ENCODE measurements at places on chromosomes 7 and 10.

DNA sequence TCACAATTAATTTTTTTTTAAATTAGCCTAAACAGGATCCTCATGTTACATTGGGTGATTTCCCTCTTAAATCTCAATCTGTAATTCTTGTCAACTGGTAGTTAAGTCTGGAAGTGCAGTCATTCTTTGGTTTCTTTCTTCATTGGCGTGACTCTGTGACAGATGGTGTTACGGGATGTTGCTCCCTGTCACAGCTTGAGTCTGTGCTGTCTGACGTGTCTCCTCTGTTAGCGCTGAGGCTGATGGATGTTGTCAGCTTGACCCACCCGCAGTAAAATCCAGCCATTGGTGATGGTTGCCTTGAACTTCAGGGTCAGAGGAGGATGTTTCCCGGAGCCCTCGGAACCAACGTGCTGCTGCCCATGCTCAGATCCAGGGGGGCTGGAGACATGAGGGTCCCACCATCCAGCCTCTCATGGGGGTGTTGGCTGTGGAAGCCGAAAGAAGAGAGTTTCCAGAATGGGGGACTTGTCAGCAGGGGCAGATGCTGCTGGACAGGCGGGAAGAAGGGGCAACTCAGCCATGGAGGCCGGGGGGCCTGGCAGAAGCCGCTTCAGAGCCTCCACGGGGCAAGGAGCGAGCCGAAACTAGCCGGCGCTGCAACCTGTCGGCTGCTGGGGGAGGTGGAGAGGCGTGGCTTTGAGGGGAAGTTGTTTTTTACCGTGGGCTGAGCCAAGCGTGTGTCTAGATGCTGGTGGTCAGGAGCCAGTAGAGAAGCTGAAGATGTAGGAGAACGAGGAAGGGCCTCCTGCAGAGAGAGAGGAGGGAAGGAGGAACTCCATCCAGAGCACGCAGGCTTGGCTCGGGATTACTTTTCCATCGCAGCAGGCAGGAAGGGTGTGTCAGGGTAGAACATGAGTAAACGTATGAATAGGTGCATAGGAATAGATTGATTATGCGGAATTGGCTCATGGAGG lies 3.5 kb downstream of the SUN1 start:
- no peak for DNase-seq

GRCh38 chr10:75000748-75001321 lies 110.6 kb upstream of the SAMD8 start:
- no peak for DNase-seq

- DNase-seq = peak; percentile 63
Measured at GRCh38 chr10:48683868-48684267, 805 bp upstream of the WDFY4 start.

- DNase-seq = no peak
Measured at GRCh38 chr10:60798031-60798430, 19.8 kb downstream of the CDK1 start.

DNA sequence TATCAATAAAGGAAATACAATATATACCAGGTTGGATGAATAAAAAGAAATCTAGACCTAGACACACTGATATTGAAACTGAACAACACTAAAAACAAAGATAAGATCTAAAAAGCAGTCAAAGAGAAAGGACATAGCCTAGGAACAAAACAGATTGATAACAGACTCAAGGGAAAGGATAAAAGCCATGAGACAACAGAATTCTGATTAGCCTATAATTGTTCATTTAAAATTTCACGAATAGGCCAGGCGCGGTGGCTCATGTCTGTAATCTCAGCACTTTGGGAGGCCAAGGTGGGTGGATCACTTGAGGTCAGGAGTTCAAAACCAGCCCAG lies 48.4 kb upstream of the FHIP2A start:
- no peak for DNase-seq

DNA sequence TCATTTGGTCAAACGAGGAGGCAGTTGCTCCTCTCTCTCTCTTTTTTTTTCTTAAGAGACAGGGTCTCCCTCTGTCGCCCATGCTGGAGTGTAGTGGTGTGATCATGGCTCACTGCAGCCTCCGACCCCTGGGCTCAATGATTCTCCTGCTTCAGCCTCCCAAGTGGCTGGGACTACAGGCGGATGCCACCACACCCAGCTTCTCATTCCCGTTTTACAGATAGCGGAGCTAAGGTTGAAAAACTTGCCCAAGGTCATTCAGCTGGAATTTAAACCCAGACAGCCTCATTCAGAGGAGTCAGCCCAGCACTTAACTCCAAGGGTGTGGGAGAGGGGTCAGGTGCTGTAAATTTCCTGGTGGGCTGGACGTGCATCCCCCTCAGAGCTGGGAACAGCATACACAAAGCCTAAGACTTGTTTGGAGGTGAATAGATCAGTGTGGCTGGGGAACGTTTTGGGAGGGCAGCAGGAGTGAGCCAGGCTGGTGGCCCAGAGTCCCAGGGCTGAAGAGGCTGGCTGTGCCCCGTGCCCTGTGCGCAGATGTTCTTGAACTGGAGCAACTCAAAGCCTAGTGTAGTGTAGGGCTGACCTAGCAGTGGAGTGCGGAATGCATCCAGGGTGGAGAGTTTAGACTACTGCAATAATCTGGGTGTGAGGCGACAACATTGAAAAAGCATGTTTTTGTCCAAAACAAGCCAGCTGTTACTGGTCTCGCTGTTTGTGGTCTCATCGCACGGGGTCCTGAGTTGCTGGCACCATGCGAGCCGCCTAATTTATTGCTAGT lies 2.3 kb downstream of the HTRA1 start:
- DNase-seq = no peak

All from DMS79 (cell line).